ENCODE measurements at places on chromosomes 12 and 14. TPM values are rescaled to one million over a fixed set of nuclear protein-coding genes. Genes with fewer than 3 reads are reported as not detected.

The AICDA gene
- polyA plus RNA-seq = not detected

The GDF3 gene
- not detected for polyA plus RNA-seq

- DNase-seq = no peak
Observed at GRCh38 chr14:79740066-79740601, 471.2 kb downstream of the DIO2 start.

DNA sequence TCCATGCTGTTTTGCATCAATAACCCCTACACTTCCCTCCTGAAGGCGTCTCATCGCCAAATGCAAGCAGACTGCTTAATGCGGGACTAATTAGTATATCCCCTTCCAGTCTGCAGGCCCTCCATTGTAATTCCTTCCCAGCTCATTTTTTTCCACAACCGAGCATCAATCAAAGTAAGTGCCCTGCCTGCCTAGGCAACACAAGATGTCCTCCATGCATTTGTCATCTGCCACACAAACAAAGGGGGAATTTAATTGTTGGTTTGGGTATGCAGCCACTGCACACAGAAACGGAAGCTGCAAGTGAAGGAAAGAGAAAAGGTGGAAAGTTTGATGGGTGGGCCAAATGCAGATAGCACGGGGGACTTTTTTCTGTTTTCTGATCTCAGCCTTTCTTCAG lies 168.0 kb downstream of the EGLN3 start:
- no peak for DNase-seq

DNA sequence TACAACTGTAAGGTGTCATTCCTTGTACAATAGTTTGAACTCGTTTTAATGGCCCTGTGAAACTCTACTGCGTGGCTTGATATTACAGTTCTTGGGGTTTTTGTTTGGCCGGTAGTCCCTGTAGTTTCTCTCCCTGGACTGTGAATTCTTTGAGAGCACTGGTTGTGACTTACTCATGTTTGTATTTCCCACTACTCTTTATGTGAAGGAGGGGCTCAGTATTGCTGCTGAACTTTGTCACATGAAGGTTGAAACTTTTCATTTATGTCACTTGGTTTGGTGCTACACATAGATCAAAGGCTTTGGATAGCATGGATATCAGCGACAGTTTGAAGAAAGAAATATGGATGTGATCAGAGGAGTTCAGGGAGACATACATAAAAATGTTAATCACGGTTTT lies 1.5 kb upstream of the POU6F1 start:
- no peak for DNase-seq

- no peak for DNase-seq
Observed at GRCh38 chr12:94173660-94174265, 25.4 kb downstream of the PLXNC1 start.

GRCh38 chr12:14148489-14149270 lies 167.3 kb upstream of the GRIN2B start:
- no peak for DNase-seq

DNA sequence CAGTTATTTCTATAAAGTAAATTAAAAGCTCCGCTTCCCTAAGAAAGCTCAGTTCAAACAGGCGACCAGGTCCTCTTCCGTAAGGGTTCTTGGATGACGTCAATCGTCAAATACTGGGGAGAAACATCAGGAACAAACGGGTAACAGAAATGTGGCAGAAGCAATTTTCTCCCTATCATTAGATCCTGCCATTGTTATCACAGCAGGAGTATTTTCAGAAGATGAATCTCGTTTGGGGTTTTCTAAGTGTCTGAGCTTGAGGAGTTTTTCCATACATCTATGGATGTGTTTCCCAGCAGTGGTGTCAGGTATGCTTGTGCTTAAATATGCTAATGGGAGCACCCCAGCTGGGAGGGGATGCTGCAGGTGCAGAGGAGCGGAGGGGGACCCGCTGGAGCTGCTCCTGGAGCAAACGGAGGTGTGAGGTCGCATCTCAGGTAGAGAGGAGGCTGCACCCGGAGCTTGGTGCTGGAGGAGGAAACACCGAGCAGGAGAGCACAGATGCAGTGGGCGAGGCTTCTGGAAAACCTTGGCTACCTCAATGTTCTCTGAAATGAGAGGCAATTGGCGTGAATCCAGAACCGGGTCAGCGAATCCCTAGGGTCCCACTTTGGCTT lies 795.5 kb downstream of the AACS start:
- DNase-seq = no peak

DNA sequence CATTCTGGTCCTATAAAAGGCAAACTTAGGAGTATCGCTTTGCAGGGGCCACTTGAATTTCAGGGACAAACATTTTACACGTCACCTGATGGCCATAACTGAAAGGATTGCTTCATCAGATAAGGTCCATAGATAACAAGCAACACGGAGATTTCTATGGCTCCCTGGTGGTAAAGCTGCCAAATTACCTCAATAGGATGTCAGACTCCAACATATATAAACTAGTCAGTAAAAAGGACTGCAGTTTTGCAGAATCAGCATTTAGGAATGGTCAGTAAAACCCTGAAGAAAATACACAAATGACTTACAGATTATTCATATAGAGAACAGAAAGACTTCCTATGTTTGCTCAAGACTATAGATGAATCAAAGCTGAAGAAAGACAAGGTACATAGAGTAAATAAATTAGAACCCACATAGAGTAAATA lies 66.1 kb upstream of the GRIP1 start:
- DNase-seq = no peak

DNA sequence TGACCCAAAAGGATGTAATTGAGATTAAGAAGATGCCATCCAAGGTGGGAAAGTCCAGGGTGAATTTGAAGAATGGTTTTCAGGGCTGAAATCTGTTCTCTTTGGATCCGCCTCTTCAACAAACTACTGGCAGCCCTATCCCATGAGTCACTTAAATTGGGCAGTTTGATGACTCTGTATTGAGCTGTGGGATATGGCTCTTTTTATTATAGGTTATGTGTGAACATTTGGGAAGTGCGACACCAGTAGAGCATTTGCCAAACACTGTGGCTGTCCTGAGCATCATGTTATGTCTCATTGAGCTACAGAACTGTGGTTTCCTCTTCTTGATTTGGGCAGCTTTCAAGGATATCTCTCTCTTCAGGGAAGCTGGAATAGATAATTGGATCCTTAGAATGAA lies 22.3 kb downstream of the IFT43 start:
- DNase-seq = no peak
